T-helper 2 cell (primary cell): ENCODE measurements at places on chromosomes 2 and 18.

DNA sequence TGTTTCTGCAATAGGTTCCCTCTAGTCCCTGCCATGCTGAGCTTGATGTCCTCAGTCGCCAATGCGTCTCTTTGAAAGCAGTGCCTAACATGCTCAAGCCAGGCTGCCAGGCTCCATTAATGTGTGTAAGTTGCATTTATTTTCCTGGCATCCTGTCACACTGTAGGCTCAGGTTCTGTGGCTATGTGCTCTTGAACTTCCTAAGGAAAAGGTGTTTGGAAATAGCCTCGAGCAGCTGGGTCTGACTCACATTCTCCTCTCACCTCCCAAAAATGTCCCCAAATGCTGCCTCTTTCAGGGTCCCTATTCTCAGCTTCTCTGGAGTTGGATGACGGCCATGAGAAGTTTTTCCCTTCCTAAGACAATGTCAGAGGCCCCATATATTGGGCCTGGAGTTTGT lies 58.0 kb upstream of the SLC14A2 start:
- no peak for DNase-seq

- no peak for DNase-seq
These were observed 120.1 kb downstream of the HIBCH start for GRCh38 chr2:190199530-190199929.

DNA sequence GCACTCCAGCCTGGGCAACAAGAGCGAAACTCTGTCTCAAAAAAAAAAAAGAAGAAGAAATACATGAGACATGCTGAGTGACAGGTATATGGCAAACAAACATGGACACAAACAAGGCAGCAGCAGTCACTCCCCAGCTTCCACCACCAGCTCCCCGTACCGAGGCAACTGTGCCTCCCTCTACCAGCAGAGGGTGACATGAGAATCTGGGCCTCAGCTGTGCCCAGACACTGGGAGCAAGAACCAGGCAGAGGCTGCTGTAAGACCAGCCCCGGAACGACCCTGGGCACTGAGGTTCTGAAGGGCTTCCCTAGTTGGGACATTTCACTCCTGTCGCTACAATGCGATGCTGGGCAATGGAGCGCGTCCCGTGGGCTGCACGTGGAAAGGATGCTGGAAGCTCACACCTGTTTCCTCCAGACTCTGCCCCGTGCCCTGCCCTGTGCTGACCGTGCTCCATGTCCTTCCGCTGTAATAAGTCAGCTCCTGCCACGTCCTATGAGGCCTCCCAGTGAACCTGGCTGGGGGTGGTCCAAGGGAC lies 37.1 kb downstream of the BOK start:
- no peak for DNase-seq

- DNase-seq: no peak
These were observed 147.8 kb downstream of the EXOC6B start for GRCh38 chr2:72678024-72678423.

DNA sequence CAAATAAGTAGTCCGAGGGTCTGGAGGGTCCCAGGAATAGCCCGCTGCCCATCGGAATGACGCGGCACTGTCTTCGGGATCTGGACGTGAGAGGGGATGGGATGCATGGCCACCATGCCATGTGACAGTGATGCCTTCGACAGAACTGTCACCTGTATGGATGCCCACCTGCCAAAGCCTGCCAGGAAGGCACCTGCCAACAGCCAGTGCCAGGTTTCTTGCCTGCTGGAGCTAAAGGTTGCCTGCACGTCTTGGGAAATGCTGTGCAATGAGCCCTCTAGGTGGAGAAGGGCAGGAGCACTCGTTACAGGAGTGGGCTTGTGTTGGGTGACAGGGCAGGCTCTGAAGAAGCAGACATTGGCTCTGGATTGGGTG lies 20.5 kb downstream of the GPR35 start:
- no peak for DNase-seq

GRCh38 chr18:75238100-75238499 lies 27.5 kb downstream of the TSHZ1 start:
- no peak for DNase-seq

GRCh38 chr2:69169655-69170389 lies 156.8 kb downstream of the ANTXR1 start:
- no peak for DNase-seq

GRCh38 chr18:34893239-34893638 lies 148.0 kb upstream of the MAPRE2 start:
- no peak for DNase-seq

DNA sequence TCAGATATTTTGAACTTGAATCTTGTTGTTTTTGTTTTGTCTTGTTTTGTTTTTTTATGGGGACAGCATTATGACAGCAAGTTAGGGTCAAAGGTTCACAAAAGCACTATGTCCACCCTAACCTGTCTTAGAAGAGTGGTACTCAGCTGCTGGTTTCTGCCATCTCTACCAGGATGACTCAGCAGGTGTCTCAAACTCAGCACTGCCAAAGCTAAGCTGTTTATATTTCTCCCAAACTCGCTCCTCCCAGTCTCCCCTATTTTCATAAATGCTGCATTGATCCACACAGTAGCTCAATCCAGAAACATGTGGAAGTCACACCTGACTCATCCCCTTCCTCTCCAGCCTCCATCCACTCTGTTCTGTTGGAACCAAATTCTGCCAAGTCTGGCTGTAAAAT lies 134.9 kb downstream of the ZBTB7C start:
- no peak for DNase-seq

DNA sequence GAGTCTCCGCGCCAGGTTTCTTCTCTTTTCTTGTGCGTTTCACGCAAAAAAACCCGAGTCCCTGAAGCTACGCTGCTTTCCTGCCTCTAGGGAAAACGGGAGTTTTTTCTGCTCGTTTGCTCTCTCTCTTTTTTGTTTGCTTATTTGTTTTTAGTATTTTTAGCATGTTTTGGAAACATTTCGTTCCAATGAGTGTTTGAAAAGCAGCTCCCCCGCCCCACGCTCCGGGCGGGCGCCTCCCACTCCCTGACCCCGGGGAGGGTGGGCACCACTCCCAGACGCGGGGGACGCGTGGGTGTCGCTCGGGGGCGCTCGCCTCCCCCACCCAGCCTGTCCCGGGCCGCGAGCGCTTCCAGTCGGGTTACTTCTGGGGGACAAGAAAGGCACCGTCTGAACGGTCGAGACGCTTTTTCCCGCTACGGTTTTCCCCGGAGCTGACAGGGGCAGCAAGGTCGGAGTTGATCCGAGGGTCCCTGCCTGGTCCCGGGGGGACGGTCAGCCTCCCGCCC lies 446 bp upstream of the EFHD1 start:
- DNase-seq: no peak

- peak; percentile 73 for DNase-seq
These were observed 21.5 kb downstream of the NAB1 start for GRCh38 chr2:190670182-190670946.
